ENCODE measurements at places on chromosomes 13 and 19. TPM values are rescaled to one million over a fixed set of nuclear protein-coding genes. Genes with fewer than 3 reads are reported as not detected.

DNA sequence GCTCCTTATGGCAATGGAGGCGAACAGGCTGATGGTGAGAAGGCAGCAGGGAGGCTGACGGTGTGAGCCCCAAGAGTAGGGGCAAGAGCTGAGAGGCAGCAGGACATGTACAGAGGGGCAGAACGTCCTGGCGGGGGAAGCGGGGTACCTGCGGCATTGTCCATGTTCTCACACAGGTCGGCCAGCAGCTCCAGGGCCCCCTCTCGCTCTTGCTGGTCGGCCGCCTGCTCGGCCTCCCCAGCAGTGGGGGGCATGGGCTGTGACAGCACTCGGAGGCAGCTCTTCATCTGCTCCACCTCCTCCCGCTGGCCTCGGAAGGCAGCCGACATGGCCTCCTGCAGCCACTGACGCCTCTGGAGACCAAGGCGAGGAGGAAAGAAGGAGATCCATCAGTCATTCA, 2.4 kb downstream of the HSPBP1 start:
- H3K36me3 ChIP-seq, result no peaks in the 10 kb centered on the region
- DNase-seq, result no peak
- H3K4me3 ChIP-seq, result no peak overlapping the region
- H3K4me1 ChIP-seq, result peaks cover 3% of the 10 kb centered on the region
- no peak overlapping the region for H3K27ac ChIP-seq
- no peaks in the 10 kb centered on the region for H3K27me3 ChIP-seq

GRCh38 chr19:9705836-9706235, 30.9 kb upstream of the ZNF562 start:
- no peaks in the 10 kb centered on the region for H3K36me3 ChIP-seq
- H3K4me3 ChIP-seq, result no peak overlapping the region
- H3K27me3 ChIP-seq, result no peaks in the 10 kb centered on the region
- H3K27ac ChIP-seq, result no peak overlapping the region
- no peak for DNase-seq

- no peaks in the 10 kb centered on the region for H3K36me3 ChIP-seq
- H3K27me3 ChIP-seq, result no peaks in the 10 kb centered on the region
These were observed 789.8 kb upstream of the PCDH9 start for GRCh38 chr13:68019901-68020300.

- no peaks in the 10 kb centered on the region for H3K36me3 ChIP-seq
- no peak overlapping the region for H3K4me3 ChIP-seq
- no peaks in the 10 kb centered on the region for H3K4me1 ChIP-seq
- H3K27me3 ChIP-seq, result peaks cover 87% of the 10 kb centered on the region
These were observed 1.4 kb downstream of the PTH2 start for GRCh38 chr19:49421878-49422202.

DNA sequence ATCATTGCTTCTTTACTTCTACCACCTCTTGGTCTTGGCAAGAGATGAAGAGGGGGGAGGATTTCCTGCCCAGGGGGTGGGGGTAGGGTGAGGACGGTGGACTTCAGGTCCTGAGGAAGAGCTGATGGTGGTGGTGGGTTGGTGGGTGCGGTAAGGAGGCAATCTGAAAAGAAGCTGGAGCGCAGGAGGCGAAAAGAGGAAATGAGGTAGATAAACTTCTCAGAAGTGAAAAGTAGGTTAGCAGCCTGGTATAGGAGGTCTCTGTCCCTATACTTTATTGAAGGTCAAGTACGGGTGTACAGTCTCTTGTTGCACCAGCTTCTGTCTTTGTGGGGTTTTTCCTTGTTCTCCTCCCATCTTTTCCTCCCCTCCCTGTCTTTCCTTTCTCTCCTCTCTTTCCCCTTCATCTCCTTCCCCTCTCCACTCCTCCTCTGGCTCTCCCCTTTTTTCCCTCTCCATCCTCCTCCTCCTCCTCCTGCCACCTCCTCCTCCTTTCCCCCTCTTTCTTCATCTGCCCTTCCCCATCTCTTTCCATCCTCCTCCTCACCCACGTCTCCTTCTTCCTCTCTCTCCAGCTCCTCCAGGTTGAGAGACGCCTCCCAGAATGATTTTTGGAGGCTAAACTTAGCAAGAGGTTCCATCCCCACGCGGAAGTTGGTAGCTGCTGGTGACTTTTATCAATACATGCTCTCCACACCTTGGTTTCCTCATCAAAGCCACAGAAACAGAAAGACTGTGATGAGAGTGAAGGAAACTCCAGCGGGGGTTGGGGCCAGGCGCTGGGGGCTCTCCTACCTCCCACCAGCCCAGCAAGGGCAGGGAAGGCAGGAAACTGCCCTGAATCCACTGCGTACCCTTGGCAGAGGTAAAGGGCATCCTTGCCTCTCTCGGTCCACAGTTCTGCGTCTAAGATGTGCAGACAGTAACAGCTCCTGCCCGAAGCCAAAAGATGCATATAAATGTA, 15.3 kb downstream of the TNFSF14 start:
- H3K27me3 ChIP-seq, result peaks cover 3% of the 10 kb centered on the region
- no peak for DNase-seq
- no peak overlapping the region for H3K4me3 ChIP-seq
- H3K36me3 ChIP-seq, result no peaks in the 10 kb centered on the region
- no peaks in the 10 kb centered on the region for H3K4me1 ChIP-seq
- H3K27ac ChIP-seq, result no peak overlapping the region

C19orf38 gene
- not detected for total RNA-seq

- no peak overlapping the region for H3K4me3 ChIP-seq
- no peaks in the 10 kb centered on the region for H3K4me1 ChIP-seq
- no peak for DNase-seq
These were observed 913.8 kb upstream of the SLITRK5 start for GRCh38 chr13:86757236-86757978.

MYO16 gene
- total RNA-seq, result 0.07 TPM

TUBA3C gene
- not detected for total RNA-seq

DNA sequence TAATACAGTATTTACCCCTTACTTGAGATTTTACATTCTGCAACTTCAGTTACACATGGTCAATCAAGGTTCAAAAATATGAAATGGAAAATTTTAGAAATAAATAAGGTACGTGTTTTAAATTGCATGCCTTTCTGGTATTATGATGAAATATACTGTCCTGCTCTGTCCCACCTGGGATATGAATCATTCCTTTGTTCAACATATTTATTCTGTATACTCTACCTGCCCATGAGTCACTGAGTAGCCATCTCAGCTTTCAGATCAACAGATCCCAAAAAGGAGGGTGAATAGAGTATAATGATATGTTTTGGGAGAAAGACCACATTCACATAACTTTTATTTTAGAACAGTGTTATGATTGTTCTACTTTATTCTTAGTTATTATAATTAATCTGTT, 37.8 kb downstream of the STOML3 start:
- no peak overlapping the region for H3K27ac ChIP-seq
- H3K36me3 ChIP-seq, result no peaks in the 10 kb centered on the region
- H3K4me1 ChIP-seq, result peaks cover 9% of the 10 kb centered on the region
- H3K4me3 ChIP-seq, result no peak overlapping the region
- H3K27me3 ChIP-seq, result no peaks in the 10 kb centered on the region

All from endothelial cell of umbilical vein (primary cell).